Caco-2 (cell line): ENCODE measurements at places on chromosomes 16 and 17. TPM values are rescaled to one million over a fixed set of nuclear protein-coding genes. Genes with fewer than 3 reads are reported as not detected.

SLC43A2 gene
- total RNA-seq, result 33.9 and 39.3 TPM in 2 replicates

SPATA32 gene
- total RNA-seq, result not detected in 2 replicates

- no peak for DNase-seq
These were observed 28.7 kb downstream of the CACNA1G start for GRCh38 chr17:50589095-50589705.

GRCh38 chr16:46937536-46937935, 35.9 kb downstream of the DNAJA2 start:
- DNase-seq, result no peak

GRCh38 chr16:75305364-75306098, 54.1 kb upstream of the BCAR1 start:
- DNase-seq, result peak; percentile 95

DNA sequence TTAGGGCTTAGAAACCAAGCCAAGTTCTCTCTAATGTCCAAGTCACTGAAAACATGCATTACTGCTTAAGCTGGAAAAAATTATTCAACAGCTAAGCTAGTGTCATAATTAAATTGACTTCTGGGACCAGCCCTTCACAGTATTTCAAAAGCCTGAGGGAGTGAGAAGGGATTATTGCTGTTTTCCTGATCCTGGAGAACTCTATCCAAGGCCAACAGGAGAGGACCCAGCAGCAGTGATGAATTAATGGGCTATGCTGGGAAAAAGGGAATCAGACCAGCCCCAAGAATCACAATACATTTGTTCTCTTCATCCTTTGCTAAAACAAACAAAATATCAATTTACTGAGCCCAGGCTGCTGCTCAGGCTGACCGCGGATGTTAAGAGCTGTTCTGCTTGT, 34.5 kb upstream of the CLEC3A start:
- DNase-seq, result no peak

- DNase-seq, result no peak
These were observed 75.5 kb upstream of the CORO6 start for GRCh38 chr17:29698019-29698777.

DNA sequence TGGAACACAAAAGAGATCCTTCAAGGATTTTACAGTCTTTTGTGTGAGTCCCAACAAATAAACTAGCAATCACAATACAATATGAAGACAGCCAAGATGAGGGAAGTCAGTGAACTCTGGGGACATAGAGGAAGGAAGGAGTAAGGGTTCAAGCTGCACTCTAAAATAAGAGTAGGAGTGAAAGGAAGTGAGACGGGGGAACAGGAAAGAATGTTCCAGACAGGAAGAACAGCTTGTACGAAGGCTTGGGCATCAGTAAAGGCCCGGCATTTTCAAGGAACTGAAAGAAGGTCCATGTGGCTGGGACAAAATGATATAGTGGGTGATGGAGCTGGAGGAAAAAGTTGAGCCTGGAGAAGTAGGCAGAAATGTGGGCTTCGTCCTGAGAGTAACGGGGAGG, 4.5 kb downstream of the CCL17 start:
- no peak for DNase-seq

DNA sequence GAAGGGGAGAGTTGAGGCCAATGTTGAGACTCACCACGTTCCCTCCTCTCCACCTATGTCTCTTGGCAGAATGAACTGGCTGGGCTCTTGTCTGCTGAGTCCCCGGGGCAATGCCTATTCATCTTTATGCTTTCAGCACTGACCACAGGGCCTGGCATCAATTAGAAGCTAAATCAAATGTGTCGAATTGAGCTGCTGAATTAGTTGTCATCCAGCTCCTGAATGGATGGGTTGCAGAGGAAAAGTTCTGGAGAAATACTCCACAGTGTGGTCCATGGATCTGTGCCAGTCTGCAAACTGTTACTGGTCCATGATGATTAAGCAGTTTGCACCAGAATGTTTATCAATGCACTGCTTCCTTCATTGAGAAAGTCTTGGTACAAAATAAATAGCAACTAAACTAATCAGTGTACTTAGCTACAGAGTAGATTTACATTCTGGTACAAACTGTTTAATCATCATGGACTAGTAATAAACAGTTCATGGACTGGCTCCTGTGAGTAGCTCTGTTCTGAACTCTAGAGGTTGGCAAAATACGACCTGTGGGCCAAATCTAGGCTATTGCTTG, 4.6 kb downstream of the CNGB1 start:
- no peak for DNase-seq

TEX14 gene
- 0.30 and 0.54 TPM in 2 replicates for total RNA-seq

NXPH3 gene
- 1.7 and 2.0 TPM in 2 replicates for total RNA-seq

- no peak for DNase-seq
These were observed 204.5 kb upstream of the CDH5 start for GRCh38 chr16:66161942-66162341.

DNA sequence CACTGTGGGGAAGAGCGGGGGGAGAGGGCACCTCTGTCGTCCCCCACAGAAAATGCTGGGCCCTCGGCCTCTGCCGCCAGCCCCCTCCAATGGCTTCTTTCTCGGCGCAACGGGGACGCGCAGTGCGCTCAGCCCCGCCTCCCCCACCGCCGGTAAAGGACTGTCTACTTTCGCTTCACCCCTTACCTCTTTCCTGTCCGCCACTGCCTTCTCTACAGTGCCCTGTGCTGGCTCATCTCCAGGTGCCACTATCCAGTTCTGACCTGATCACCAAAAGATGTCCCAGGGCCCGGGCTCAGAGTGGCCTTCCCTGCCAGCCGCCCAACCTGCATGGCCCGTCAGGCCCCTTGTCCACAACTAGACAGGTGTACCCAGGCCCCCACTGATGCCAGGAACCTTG, 7.3 kb downstream of the ENDOV start:
- no peak for DNase-seq

DNA sequence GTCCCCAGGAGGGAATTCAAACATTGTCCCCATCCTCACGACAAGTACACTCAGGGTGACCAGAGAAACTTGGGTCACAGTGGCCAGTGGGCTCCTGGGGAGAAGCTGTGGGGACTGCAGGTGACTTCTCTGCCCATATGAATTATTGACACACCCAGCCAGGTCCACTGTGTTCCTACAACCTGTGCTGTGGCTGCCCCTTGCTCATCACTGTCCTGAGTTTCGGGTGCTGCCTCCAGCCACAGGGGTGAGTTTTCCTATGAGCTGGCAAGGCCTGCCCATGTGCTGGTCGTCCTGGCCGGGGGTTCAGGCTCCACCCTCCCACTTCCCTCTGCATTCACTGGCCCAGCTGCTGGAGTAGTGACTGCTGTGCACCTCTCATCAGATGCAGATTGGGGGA, 59.0 kb upstream of the RBFOX3 start:
- no peak for DNase-seq

DNA sequence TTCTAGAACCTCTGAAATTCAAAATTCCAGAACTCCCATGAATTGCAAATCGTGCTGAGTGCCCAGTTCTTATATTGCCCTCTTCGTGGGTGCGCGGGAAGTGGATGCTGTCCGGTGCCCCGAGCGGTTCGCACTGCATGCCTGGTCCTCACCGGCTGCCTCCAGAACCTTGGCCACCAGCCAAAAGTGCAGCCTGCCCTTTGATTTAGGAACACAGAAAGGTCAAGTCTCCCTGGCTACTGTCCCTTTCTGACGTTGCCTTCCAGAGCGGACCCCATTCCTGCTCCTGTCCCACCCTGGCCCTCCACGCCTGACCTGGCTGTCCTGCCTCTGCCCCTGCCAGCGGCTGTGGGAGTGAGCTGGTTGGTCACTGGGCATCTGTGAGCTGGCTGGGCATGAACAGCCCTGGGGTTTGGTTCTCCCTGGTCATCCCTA, 9.7 kb downstream of the NEUROD2 start:
- DNase-seq, result no peak
